Dermis microvascular lymphatic vessel endothelial cell (primary cell): ENCODE measurements at places on chromosomes 7 and 10. TPM values are rescaled to one million over a fixed set of nuclear protein-coding genes. Genes with fewer than 3 reads are reported as not detected.

DNA sequence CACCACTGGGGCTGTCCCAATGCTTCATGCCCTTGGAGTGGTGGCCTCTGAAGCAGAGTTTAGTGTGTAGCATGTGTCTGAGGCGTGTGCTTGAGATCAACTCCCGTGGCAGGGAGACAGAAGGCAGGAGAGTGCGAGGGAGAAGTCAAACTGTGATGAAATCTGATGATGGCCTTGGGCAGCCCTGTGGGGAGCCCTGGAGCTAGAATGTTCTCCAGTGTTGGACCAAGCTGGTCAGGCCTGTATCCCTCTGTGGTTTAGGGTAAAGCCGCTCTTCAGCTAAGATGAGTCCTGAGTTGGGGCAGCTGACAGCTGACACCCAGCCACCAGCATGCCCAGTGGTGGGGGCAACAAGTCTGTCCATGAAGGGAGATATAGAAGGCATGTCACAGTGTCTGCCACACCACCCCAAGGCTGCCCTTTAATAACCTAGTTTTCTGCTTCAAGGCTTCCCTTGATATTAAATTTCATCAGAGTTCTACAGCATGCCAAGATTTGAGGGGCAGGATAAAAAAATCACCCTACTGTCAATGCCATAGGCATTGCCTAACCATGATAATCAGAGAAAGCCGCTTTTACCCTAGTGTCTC lies 170.5 kb upstream of the SVIL start:
- no peak for DNase-seq

DNA sequence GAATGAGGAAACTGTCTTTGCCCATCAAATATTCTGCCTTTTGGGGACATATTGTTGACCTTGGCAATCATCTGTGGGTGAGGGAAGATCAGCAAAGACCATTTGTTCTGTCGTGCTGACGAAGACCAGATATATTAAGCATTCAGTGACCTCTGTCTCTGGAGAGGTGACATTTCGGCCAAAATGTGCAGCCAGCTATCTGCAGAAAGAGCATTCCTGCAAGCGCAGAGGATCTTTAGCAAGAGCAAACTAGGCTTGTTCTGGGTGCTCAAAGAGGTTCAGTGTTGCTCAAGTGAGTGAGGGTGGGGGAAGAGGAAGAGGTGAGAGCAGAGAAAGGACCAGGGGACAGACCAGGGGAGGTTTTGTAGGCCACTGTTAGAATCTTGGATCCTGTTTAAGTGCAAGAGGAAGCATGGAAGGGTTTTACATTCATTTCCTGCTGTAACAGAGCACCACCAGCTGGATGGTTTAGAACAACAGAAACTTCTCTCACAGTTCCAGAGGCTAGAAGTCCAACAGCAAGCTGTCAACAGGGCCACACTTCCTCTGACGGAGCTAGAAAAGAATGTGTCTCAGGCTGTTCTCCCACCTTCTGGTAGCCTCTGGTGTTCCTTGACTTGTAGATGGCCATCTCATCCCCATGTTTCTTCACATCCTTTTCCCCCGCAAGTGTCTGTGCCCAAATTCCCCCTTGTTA lies 11.2 kb downstream of the C10orf120 start:
- DNase-seq: peak; percentile 39

GRCh38 chr7:64686493-64687184 lies 20.7 kb downstream of the ZNF107 start:
- DNase-seq: no peak

DNA sequence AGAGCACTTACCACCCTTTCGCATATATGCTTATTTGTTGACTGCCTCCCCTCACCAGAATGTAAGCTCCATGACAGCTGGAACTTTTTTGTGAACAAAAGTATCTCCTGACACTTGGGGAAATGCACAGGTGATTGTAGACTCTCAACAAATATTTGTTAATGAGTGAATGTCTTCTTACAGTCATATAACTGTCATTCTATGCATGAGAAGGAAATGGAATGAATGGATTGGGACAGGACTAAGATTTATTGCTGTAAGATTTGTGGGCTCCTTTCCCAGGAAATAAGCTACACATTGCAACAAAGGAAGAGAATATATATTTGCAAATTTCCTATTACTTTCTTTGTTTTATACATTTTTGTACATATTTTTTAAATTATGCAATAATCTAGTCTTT lies 48.5 kb downstream of the FEZF1 start:
- DNase-seq: no peak

DNA sequence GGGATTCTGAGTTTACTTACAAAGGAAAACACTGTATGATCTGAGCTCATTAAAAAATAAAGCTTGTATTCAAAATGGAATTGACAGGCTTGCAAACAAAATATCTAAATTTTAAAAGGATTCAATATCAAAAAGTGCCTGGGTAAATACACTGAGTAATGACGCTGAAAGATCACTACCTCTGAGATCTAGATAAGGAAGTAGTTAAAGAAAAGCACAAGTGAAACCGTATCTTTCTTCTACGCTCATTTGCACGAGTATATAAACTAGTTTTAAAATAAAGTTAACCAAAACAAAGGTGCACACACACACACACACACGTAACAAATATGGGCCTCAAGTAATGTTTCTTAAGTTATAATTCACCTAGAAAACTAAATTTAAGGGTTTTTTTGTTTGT lies 93.4 kb downstream of the SNX13 start:
- DNase-seq: no peak

DNA sequence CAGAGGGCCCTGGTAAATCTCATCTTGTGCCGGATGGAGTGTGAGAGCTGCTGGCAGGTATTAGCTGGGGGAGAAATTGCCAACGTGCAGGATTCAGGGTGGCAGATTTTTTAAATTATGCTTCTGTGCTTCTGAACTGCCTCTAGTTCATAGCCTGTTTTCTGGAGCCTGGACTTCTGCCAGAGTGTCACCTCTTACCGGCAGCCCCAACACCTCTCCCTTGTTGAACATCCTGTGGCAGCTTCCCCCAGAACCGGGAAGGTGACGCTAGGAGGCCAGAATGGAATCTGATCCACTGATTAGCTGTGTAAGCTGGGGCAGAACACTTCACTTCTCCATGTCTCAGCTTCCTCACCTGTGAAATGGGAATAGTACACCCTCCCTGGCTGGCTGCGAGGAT lies 5.1 kb downstream of the VWA2 start:
- DNase-seq: no peak

DNA sequence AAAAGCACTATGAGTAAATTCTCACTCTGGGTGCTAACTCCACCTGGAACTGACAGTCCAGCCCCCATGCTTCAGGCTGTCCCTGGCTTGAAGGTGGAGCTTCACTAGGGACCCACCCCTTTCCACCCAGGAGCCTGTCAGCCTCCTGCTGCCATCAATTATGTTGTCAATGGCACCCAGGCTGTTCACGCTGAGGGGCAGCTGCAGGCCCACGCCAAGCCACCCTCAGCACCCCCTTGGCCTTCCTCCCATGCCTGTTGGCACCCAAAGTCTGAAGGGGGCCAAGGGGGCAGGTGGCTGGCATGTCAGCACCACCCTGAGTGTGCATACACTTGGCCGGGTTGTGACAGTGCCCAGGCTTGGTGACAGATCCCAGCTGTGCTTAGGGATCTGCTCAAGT lies 149.3 kb downstream of the NXPH1 start:
- DNase-seq: no peak

DNA sequence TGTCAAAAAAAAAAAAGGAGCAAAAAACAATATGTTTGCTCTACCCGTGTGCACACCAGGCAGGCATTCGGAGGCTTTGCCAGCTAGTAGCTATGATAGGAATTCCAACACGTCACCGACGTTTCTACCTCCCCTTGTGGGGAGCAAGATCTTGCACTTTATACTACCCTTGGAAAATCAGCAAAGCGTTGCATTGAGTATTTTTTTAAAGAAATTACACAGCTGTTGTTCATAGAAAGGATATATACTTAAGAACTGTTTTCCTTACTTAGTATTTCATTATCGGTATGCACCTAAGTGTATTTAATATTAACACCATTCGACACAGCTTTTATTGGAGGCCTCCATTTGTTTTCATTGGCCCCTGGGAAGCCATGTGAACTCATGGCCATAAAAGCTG lies 159.9 kb upstream of the MGMT start:
- no peak for DNase-seq

GRCh38 chr10:114714281-114714741 lies 56.2 kb upstream of the ABLIM1 start:
- DNase-seq: no peak

GRCh38 chr7:155700847-155701246 lies 56.4 kb downstream of the RBM33 start:
- DNase-seq: no peak

DNA sequence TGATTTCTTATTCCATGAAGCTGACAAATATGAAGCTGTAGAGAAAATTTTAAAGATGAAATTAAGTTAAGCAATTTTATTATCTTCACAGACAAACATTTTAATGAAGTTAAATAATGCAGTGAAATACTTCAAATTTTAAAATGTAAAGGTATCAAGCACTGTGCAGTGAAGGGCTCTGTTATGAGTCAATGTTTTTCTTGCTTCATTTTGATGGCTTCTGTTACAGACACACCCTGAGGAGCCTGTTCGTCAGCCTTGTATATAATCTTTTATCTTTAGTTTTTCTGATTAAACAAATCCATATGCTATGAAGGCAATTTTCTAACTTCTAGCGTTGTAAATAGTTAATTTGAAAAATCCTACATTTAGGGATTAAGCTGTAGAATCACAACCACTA lies 18.5 kb downstream of the VSTM2A start:
- DNase-seq: no peak

GRCh38 chr7:104264285-104264684 lies 56.5 kb upstream of the ORC5 start:
- no peak for DNase-seq

GRCh38 chr10:369684-370448 lies 234.6 kb downstream of the ZMYND11 start:
- DNase-seq: no peak

GRCh38 chr10:128599538-128599937 lies 473.3 kb upstream of the MKI67 start:
- DNase-seq: no peak

DNA sequence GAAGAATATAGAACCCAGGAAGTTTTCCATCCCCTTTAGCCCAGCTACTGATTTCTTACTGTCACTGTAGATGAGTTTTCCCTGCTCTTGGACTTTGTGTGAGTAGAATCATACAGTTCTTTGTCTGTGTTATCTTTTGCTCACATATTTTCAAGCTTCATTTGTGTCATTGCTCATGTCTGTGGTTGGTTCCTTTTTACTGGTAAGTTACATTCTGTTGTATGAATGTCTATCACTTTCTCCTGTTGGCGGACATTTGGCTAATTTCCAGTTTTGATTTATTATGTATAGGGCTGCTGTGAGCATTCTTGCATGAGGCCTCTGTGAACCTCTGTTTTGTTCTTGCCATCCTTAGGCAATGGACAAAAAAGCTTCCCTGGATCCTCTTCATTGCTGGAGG lies 5.3 kb downstream of the GLRX3 start:
- DNase-seq: no peak

GRCh38 chr10:5434017-5434753 lies 21.8 kb downstream of the NET1 start:
- peak; percentile 68 for DNase-seq

- no peak for DNase-seq
Observed at GRCh38 chr7:74455928-74456327, 2.2 kb downstream of the GTF2IRD1 start.

DNA sequence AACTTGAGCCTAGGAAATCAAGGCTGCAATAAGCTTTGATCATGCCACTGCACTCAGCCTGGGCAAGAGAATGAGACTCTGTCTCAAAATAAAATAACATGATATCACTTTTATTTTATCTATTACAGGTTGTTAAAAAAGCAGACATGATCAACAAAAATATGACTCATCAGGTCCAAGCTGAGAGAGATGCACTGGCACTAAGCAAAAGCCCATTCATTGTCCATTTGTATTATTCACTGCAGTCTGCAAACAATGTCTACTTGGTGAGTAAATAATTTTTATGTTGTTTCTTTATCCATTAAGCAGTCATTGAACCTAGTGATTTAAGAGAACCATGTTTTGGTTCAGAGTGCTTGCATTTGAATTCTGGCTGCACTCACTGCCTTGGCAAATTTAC lies 3.3 kb downstream of the MASTL start:
- DNase-seq: peak; percentile 44

DNA sequence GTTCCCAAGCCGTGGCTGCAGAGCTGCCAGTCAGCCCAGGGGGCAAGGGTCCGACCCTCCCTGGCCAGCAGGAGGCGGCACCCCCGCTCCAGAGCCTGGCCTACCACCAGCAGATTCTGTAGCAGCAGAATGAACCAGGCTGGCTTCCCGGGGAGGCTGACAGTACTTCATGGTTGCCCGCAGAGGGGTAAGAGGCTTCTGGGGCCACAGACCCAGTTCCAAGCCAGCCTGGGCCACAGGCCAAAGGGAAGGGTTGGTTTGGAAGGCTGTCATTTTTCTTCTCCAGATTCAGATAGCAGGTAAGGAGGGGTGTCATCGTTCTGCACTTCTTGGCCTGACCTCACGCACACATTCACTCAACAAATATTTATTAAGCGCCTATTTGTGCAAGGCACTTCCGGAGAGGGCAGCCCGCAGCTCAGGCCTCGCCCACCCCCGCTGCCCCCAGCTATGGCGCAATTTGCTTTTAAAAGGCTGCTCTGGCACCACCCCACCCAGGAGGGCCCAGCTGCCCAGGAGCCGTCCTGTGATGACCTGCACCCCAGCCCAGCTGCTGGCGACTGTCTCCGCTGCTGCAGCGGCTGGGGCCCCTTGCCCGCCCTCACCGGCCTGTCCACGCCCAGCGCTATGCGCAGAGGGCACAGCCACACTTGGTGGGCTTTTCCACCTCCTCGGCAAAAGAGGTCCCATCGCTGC lies 168.5 kb downstream of the LCOR start:
- no peak for DNase-seq

GRCh38 chr10:48224296-48224695 lies 50.2 kb downstream of the FRMPD2 start:
- DNase-seq: no peak

Gene RHOBTB1
- 31.3 and 38.4 TPM in 2 replicates for total RNA-seq

Gene LOXL4
- 0.25 and 0.51 TPM in 2 replicates for total RNA-seq

Gene CALHM3
- not detected in 2 replicates for total RNA-seq

Gene SEMA3E
- total RNA-seq: 0.26 and 2.0 TPM in 2 replicates

Gene IL6
- total RNA-seq: 0.25 and 0.39 TPM in 2 replicates

Gene PNLIPRP2
- total RNA-seq: not detected in 2 replicates

Gene TMEM213
- not detected in 2 replicates for total RNA-seq

Gene AFAP1L2
- 0.76 and 1.2 TPM in 2 replicates for total RNA-seq

Gene MSS51
- total RNA-seq: 0.39 and 0.63 TPM in 2 replicates

Gene ZNF775
- total RNA-seq: 4.7 and 7.5 TPM in 2 replicates

Gene DPYSL4
- 5.6 and 5.8 TPM in 2 replicates for total RNA-seq

Gene NRP1
- 26.2 and 65.0 TPM in 2 replicates for total RNA-seq

Gene ELOVL3
- not detected in 2 replicates for total RNA-seq

Gene CYP2C18
- total RNA-seq: not detected in 2 replicates

Gene ACSM6
- total RNA-seq: not detected in 2 replicates

Gene GPR22
- not detected in 2 replicates for total RNA-seq
